ENCODE measurements at places on chromosomes 3 and 15.
A peak's percentile ranks its signal among the peaks of the same experiment; 100 is the strongest.

GRCh38 chr3:12299026-12299425 is 10.2 kb downstream of the PPARG start:
- DNase-seq: no peak

DNA sequence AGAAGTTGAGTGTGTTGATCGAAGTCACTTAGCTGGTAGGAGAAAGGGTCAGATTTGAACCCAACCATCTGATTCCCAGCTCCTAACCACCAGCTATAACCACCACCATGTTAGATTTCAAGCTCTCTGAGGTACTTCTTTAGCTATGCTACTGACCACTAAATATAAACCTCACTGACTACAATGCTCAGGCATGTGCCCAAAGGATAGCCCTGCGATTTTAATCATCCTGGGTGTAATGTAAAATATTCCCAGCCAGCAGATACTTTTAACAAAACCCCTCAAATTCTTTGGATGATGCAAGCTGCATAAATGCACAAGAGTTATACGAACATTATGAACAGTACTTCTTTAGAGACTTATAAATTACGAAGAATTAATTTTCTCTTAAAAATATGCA is 115.2 kb upstream of the TSC22D2 start:
- DNase-seq: no peak

GRCh38 chr3:40853474-40853873 is 328.7 kb downstream of the ZNF621 start:
- DNase-seq: no peak

DNA sequence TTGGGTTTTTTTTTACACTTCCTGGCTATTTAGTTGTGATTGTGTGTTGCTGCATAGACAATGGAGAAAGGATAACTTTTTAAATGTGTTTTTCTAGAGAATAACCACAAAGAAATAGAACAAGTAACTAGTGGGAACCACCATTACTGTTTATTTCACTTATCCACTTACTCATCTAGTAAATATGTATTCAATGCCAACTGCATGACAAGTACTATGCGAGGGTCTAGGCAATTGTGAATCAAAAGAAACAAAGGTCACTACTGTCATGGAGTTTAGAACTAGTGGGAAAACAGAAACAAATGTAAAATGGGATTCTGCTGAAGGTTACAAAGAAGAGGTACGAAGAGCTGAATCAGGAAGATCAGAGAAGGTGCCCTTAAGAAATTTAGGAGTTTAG is 600.9 kb upstream of the ROBO2 start:
- no peak for DNase-seq

- no peak for DNase-seq
These were observed 251.9 kb downstream of the CDIN1 start for GRCh38 chr15:36831125-36831903.

DNA sequence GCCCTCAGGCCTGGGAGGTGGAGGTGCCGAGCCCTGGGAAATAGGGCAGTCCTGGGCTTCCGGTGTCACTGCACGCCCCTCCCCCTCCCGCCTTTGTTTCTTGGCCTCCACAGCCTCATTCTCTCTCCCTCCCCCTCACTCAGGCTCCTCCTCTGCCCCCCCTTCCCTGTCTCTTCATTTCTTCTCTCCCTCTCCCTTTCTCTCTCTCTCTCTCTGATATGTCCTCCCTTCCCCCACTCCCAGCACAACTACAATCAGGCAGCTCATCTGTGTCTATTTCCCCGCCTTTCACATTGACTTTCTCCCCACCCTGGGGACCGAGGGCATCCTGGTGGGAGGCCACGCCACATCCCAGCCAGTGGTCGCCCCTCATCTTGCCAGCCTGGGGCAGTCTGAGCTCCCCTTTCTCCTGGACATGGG is 40.2 kb downstream of the IDH2 start:
- peak; percentile 81 for DNase-seq

DNA sequence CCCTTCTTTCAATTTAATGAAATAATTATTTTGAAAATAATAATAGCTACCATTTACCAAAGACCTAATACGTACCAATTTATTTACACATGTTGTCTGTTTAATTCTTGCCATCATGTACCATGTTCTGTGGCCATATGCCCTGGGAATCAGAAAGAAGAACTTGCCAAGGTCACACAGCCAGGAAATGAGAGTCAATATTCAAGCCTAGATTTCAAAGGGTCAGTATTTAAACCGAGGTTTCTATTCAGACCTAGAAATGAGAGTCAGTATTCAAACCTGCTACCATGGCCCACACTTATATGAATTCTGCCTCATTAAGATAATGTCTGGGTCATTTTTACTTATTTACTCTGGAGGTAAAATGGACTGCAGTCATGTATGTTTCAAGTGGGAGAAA is 103.6 kb upstream of the TBL1XR1 start:
- DNase-seq: no peak

GRCh38 chr15:56831467-56832005 is 86.9 kb upstream of the TCF12 start:
- DNase-seq: no peak

DNA sequence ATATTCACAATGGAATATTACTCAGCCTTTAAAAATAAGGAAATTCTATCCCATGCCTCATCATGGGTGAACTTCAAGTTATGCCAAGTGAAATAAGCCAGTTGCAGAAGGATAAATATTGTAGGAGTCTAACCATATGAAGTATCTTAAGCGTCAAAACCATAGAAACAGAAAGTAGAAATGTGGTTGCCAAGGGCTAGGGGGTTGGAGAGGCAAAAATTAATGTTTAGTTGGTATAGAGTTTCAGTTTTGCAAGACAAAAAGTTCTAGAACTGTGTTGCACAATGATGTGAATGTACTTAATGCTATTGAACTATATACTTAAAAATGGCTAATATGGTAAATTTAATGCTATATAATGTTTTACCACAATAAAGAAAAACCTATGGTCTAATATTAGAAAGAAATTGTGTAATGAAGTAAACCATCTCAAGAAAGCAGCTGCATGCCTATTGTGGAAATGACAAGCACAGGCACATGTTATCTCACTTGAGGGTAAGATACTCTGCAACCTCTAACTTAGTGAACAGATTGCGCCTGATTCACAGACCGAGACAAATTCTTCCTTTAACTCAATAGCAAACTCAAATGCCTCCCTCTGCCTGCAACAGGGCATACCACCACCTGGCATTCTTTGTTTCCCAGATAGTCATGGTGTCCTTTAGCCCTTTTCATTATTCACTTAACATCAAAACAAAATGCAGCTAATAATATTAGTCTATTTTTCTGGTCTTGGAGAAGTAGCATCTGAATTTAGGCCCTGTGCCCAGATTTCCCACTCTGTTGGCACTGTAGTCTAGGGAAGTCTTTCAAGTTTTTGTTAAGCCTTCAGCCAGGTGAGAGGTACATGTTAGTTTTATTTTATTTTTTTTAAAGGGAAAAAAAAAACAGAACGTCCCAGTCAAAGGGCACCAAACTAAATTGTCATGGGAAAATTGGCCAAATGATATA is 80.2 kb upstream of the ACP3 start:
- DNase-seq: no peak

- no peak for DNase-seq
These were observed 641.1 kb downstream of the MECOM start for GRCh38 chr3:169022457-169022856.

DNA sequence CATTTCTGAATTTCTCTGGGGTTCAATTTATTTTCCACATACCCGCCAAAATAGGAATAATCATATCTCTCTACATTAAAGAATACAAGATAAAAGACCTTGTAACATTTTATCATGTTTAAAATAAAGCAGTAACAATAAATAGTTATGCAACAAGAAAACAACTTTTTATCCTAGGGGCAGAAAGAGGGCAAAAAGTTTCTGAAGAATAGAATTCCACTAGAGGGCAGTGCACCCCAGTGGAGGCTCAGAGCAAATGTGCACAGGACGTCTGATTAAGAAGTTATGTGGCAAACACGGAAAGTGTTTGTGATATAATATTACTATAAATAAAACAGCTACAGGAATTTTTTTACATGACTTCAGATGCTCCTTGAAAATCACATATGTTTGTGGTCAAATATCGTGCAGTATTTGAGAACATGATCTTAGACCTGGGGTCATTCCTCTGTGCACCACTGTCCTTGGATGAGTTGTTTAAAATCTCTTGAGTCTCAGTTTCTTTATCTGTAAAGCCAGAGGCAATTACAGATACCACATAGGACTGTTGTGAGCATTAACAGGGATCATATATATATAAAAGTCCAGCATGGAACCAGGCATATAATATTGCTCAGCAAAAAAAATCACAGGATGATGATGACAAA is 13.2 kb upstream of the PIK3R4 start:
- peak; percentile 39 for DNase-seq

- no peak for DNase-seq
These were observed 107.8 kb downstream of the ASB7 start for GRCh38 chr15:100710222-100710621.

DNA sequence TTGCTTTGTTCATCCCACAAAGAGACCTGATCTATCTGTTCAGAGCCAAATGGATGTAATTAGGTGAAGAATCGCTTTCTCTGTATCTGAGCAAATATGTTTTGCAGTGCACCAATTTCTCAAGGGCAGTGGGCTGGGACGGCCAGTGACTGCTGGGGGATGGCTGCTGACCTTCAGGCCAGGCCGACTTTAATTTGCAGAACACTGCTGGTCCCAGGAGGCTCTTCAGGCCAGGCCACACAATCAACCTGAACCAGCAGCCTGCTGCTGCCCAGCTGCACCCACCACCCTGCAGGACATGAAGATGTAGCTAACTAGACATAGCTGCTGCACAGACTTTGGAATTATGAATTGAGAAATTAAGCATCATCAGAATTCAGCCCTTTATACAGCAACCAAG is 194.4 kb upstream of the ONECUT1 start:
- DNase-seq: no peak

- DNase-seq: no peak
These were observed 46.1 kb upstream of the ABI3BP start for GRCh38 chr3:101039285-101039684.

DNA sequence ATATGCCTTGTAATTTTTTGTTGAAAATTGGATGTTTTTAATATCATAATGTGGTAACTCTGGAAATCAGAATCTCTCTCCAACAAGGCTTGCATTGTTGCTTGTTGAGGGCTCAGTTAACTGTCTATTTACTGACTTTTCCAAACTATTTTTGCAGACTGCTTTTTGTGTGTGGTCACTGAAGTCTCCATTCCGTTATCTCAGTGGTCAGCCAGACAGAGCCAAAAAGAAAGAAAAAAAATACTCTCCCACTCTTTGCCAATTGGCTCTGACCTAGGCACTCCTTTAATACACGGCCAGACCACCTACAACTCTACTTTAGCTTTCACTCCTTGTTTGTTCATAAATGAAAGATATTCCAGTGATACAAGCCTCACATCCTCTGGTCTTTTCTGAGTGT is 52.5 kb downstream of the IFT80 start:
- no peak for DNase-seq

Data from WTC11 (cell line).